ENCODE measurements at places on chromosomes 1 and 21.

DNA sequence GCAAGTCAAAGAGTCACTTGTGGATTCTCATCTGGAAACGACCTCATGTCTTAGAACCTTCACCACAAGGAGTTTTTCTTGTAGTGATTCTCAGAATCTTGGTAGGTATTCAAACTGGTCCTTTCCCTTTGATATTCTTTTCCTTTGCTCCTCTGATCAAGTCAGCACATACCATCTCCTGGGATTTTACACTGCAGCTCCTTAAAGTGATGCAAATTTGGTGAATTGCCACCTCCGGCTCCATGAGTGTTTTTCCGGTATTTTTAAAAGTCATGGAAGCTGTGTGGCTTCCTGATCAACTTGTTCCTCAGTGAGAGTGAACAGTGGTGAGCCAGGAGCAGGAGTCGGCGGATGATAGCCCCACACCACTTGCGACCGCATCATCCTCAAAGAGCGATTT lies 182.1 kb upstream of the DAB1 start:
- no peak for DNase-seq

GRCh38 chr1:247487057-247487456 lies 29.2 kb upstream of the OR2B11 start:
- peak; percentile 19 for DNase-seq

GRCh38 chr1:17451731-17452130 lies 12.3 kb upstream of the RCC2 start:
- DNase-seq: no peak

- DNase-seq: no peak
Observed at GRCh38 chr1:203124546-203125317, 2.8 kb upstream of the ADORA1 start.

DNA sequence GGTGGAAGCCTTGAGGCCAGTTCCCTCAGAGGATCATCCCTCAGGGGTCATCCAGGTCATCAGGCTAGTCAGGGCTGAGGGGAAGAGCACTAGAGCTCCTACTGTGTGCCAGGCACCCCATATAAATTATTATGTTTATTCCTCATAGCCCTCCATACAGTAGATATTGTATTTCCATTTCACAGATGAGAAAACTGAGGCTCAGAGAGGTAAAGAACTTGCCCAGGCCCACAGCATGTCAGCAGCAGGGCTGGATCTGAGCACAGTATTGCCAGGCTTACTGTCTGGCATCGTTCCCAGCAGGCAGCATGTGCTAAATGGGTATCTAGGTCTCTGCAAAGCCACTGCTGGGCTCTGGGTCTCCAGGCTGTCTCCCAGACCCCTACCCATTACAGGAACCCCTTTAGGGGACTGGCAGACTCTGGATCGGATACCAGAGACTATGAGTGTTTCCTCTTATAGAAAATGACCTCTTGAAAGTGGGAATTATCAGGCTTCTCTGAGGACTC lies 153.3 kb downstream of the PTPRU start:
- DNase-seq: no peak

DNA sequence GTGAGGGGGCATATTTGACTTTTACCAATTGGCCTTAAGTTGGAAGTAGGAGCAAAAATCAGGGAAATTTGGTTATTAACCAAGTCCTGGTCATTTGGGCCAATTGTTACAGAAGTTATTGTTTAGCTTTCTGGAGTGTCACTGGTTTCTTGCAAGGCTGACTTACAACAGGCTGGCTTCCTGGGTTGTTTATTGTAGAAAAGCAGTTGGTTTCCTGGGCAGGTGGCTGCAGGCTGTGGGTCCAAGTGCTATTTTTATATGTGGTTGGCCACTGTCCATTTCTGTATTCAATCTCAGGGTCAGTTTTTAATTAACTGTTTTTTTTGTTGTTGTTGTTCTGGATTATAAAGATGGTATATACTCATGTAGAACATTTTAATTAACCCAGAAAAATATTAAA lies 174.1 kb downstream of the KCNJ6 start:
- no peak for DNase-seq

- no peak for DNase-seq
Observed at GRCh38 chr1:31715873-31716220, 12.0 kb upstream of the COL16A1 start.

- no peak for DNase-seq
Observed at GRCh38 chr1:116360429-116361173, 12.4 kb upstream of the ATP1A1 start.

- DNase-seq: no peak
Observed at GRCh38 chr1:221462345-221462744, 279.5 kb downstream of the DUSP10 start.

GRCh38 chr1:167289075-167289442 lies 68.4 kb downstream of the POU2F1 start:
- DNase-seq: no peak

DNA sequence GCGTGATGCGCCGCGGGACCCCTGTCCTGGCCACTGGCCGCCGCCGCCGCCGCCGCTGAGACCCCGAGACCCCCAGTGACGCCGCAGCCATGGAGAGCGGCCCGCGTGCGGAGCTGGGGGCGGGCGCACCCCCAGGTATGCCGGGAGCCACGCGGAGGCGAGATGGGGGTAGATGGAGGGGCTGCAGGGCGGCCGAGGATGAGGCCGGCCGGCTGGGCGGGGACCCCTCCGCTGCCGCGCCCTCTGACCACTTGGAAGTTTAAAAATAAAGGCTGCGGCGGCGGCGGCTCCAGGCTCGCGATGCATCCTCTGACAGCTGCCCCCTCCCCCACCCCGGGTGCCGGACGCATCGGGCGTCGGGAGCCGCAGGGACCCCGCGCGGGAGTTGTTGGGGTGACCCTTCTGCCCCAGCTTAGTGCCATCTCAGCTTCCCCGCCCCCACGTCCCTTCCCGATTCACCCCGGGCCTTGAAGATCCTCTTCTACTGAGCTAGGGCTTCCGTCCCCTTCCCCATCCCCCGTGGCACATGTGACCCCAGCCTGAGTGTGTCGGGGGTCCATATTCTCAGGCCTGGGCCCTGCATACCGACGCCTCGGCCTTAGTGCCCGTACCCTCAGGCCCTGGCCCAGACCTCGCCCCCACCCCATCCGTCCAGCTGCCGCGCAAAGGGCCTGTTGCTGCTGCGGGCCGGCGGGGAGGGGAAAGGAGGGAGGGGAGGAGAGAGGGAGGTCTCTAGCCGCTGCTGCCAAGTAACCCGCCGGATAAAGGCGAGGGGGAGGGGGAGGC lies 562 bp downstream of the MAP7D1 start:
- peak; percentile 50 for DNase-seq

DNA sequence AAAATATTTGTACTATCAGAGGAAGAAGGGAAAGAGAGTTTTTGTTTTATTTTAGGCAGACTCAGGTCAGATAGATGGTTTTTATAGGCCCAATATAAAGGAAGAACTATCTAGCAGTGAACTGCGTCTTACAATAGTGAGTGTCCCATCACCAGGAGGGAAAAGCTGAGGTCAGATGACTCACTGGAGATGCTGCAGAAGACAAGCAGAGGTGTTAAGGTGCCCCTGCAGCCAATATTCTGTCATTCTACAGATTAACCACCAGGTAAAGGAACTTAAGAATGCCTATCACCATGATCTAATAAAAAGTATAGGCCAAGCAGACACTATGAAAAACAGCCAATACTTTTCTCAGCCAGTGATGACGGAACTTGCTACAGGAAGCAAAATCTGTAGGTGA lies 29.6 kb downstream of the IVNS1ABP start:
- no peak for DNase-seq

DNA sequence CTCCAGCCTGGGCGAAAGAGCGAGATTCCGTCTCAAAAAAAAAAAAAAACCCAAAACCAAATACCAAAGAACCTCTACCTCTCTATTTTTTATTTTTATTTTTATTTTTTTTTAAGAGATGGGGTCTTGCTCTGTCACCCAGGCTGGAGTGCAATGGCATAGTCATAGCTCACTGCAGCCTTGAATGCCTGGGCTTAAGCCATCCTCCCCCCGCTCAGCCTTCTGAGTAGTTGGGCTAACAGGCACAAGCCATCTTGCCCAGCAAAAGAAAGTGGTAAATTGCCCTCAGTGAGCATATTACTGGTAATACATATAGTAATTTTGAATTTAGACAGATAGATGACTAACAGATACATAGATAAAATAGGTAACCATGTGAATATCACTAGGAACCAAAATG lies 77.4 kb downstream of the ASH1L start:
- no peak for DNase-seq

GRCh38 chr1:54274448-54274847 lies 74.5 kb downstream of the MRPL37 start:
- no peak for DNase-seq

DNA sequence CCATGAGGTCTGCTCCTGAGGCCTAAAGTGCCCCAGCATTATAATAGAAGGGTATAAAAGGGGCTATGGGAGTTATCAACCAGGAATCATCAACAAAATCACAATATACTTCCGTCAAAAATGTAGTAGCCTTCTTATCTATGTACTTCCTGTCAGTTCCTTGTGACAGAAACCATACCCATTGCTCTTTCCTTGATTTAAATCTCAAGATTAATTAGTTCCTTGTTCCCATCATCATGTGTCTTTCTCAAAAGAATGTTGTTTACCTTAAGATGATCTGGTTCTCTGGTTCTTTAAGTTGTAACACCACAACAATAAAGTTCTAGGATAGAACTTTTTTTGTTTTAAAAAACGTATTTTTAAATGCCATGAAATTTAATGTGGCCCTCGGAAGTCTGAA lies 833.3 kb downstream of the LTN1 start:
- DNase-seq: no peak

DNA sequence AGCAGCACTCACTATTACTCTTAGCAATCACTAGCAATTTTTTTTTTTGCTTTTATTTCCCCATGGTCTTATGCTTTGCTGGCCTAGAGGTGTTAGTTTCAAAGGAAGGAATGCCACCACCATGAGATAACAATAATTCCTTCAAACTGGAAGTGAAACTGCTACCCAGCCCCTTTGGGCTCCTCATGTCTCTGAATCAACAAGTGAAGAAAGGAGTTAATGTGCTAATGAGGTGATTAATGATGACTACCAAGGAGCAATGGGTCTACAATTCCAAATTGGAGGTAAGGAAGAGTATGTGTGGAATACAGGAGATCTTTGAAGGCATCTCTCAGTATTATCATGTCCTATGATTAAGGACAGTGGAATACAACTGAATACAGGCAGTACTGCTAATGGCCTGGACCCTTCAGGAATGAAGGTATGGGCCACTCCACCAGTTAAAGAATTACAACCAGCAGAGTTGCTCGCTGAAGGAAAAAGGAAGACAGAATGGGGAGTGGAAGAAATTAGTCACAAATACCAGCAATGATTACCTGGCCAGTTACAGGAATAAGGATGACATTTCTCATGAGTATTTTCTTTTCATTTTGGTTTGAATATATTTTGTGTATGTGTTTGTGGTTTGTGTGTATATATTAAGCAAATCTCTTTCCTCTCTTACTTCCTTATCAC lies 652.9 kb downstream of the ADGRL2 start:
- DNase-seq: no peak

GRCh38 chr1:182268669-182269068 lies 122.9 kb downstream of the GLUL start:
- no peak for DNase-seq

- peak; percentile 15 for DNase-seq
Observed at GRCh38 chr1:226627924-226628611, 79.5 kb downstream of the STUM start.

DNA sequence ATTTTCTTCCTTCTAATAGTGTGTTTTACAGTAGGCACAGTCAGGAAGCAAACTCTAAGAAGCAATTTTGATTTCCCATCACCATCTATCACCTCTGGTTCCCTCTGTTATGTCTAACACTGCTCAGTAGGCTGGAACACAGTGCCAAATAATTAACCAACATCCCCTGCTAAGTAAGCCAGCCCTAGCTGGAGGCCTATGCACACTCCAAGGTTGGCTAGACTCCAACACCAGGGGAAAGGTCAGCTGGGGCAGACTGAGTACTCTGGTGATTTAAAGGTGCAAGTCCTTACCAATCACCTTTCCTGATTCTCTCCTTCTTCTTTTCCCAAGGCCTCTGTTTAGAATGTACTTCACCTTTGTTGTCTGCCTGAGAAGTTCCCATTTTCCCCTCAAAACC lies 46.5 kb upstream of the BEND5 start:
- DNase-seq: no peak

GRCh38 chr1:199403531-199404116 lies 623.9 kb upstream of the NR5A2 start:
- DNase-seq: no peak

- DNase-seq: no peak
Observed at GRCh38 chr1:186974774-186975181, 146.0 kb downstream of the PLA2G4A start.

- DNase-seq: no peak
Observed at GRCh38 chr1:194870860-194871259, 1684.4 kb upstream of the B3GALT2 start.

DNA sequence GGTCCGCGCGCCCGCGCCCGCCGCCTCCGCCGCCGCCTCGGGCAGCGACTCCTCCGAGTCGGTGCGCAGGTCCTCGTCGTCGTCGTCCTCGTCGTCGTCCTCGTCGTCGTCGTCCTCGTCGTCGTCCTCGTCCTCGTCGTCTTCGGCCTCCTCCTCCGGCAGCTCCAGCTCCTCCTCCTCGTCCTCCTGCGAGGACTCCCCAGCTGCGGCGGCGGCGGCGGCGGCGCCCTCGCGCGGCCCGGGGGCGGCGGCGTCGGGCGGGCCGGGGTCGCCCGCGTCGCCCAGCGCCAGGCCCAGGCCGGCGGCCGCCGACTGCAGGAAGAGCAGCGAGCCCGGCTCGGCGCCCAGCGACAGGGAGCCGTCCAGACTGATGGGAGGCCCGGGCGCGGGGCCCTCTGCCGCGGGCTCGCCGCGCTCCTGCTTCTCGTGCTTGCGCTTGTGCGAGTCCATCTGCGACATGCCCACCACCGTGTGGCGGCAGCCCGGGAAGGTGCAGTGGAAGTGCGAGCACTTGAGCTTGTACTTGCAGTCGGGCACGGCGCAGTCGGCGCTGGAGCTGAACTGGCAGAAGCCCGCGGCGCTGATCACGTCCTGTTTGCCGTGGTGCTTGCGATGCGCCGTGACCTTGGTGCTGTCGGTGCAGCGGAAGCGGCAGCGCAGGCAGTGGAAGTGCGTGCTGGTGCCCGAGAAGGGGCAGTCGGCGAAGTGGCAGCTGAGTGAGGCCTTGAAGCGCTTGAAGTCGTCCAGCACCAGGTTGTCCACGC lies 157.3 kb downstream of the CASZ1 start:
- no peak for DNase-seq

DNA sequence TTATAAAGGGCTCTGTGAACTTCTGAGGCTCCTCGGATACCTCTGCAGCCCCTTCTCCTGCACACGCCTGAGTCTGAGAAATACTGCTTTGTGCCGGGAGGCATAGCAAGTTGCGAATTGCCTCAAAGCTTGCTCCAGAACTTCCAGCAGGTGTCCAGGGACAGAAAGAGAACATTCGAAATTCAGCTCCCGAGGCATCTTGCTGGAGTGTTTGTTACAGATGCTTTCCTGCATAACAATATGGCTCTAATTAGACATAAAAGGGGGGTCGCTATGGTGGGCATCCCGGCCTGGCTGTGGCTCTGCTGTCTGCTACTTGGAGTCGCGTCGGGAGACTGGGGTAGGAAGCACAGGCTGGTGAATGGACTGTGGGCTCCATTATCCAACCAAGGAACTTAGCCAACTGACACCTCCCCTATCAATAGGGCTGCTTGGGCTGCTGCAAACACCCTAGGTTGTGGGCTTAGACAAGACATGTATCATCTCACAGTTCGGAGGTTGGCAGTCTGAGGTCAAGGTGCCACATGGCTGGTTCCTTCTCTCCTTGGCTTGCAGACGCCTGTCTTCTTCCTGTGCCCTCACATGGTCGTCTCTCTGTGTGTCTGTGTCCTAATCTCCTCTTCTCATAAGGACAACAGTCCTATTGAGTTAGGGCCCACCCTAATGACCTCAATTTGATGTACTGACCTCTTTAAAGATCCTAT lies 607.0 kb downstream of the NPHP4 start:
- DNase-seq: no peak
